CD8-positive, alpha-beta T cell (primary cell): ENCODE measurements at places on chromosomes 7 and 10.

GRCh38 chr7:99562832-99563231, 4.4 kb downstream of the ZNF655 start:
- DNase-seq: peak; percentile 19

- no peak for DNase-seq
These were observed 370.2 kb downstream of the PHF14 start for GRCh38 chr7:11343818-11344413.

DNA sequence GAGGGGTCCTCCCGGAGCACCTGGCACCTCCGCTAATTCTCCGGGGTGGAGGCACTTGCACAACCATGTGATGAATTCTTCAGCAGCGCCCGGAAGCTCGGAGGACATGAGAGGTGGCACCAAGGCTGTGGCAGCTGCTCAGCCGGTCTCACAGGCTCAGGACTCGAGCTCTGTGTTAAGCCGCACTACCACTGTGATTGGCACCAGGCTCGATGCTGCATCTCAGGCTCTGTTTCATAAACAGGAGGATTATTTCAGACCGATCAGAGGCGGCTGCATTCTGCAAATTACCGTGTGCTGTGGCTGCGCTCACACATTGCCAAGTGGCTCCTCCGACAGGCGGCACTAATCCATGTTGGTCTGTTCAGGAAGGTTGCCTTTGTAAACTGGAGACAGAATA, 495.2 kb downstream of the DNAJB6 start:
- no peak for DNase-seq

DNA sequence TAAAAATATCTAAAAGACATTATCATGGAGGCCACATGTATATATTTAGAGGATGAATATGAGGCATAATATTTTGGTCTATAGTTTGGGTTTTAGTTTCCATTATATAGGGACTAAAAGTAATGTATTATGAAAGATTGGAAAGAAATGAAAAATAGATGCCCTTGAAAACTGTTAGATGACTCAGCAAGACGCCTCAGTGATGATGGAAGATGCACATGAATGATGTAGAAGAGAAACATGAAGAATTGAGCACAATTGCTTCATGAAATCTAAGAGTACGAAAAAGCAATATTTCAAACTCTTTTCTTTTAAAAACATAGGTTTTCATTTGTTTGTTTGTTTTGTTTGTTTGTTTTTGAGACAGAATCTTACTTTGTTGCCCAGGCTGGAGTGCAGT, 89.8 kb downstream of the ARL4A start:
- DNase-seq: no peak

GRCh38 chr10:97263971-97264370, 28.5 kb downstream of the ARHGAP19 start:
- DNase-seq: no peak

DNA sequence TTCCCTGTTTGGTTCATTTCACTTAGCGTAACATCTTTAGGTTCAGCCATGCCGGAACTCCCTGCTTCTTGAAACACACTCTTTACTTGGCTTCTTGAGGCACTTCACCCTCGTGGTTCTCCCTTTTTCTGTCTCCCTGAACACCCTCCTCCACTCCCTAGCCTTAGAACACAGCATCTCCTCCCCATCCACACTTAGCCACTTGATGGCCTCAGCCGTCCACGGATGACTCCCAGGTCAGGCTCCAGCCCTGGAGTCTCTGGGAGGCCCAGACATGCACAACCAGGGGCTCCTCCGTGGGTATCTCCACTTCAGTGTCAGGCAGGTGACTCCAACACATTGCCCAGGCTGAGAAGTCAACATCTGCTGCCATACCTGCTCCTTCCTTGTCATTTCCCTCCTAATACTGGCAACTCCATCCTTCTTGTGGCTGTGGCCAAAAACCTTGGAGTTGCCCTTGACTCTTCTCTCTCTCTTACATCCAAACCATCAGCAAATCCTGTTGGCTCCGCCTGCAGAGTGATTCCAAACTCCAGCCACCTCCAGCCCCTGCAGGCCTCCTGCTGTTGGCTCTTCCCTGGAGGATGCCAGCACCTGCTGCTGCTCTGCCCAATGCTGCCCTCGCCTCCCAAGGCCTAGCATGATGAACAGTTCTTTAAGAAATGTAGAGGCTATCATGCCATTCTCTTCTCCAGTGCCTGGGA, 8.4 kb upstream of the INMT start:
- DNase-seq: no peak

- no peak for DNase-seq
These were observed 6.0 kb downstream of the WDR37 start for GRCh38 chr10:1061930-1062774.

- DNase-seq: no peak
These were observed 493.1 kb downstream of the REEP3 start for GRCh38 chr10:64014281-64014680.

GRCh38 chr10:111756217-111757061, 427.1 kb downstream of the GPAM start:
- DNase-seq: no peak

DNA sequence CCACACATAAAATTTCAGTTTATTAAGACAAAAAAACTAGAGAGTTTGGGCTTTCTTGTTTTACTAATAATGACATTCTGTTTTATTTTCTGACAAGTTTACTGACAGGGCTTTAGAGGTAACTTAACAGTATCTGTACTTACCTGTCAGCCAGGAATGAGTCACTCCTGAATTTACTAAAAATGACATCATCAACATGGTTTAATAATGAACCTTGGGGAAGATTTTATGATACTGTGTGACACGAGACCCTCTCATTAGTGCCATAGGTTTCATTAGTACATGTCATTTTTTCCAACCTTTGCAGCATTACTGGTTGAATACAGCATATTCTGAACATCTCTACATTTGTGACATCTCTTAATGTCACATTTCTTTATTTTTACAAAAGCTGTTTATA, 131.1 kb downstream of the KCND2 start:
- no peak for DNase-seq

GRCh38 chr10:77244286-77244685, 393.3 kb downstream of the KCNMA1 start:
- DNase-seq: no peak

DNA sequence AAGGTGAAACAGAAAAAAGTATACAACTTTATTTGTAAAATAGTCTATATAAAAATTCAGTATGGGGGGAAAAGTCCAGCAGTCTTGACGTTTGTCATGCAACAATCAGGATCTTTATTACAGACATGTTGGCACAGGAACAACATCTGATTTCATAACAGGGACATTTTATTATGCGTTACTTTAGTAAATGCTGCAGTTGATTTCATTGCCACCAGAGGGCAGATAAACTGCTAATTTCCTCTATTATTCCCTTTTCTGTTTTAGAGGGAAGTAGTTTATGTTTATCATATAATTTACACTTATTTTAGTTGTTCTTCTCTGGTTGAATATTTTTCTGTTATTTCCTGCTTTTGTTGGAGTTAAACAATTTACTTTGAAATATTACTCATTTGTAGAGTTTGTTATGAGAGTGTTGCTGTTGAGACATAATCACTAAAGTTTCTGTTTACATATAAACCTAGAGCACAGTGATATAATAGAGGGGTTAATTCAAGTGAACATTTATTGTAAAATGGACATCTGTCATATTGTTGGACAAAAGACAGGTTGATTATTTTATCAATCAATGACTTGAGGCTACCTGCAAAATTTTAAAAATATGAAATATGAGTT, 3.3 kb downstream of the PLXDC2 start:
- DNase-seq: peak; percentile 28

DNA sequence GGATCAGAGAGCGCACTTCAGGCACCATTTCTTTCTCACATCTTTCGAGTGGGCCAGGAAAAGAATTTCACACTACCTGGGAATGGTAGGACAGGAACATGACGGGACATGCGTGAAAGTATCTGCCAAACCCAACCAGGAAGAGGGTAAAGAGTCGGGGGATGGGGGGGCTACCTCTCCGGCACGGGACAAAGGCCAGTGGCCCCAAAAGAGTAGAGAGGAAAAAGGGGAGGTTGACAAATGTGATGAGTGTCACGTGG, 830 bp upstream of the BEND7 start:
- no peak for DNase-seq

DNA sequence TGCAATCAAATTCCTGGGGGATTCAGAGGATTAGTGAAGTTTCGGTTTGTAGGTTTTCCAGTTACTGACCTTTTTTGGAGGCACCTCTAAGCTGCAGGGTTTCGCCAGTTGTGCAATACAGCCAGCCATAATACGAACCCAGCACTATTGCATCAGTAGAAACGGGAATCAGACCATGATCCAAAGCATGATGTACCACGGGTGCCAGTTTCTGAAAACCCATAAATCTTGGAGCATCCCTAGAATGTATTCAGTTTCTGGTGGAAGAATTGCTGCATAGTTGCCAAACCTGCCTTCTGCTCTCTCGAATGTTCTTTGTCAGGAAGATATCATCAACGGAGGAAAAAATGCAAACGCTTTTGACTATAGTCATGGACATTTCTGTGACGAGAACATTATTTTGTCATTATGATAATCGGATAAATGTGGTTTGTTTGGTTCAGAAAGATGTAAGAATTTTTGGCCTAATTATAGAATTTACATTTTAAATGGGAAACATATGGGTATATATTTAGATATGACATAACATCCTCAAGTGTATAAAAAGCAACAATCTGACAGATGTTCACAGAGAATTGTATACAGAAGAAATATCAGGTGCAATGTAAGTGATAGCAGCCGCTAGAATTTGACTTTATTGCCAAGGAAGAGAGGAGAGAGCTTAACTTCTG, 186.2 kb upstream of the PRKCQ start:
- no peak for DNase-seq

- DNase-seq: no peak
These were observed 23.1 kb downstream of the KDM7A start for GRCh38 chr7:140153666-140154161.

DNA sequence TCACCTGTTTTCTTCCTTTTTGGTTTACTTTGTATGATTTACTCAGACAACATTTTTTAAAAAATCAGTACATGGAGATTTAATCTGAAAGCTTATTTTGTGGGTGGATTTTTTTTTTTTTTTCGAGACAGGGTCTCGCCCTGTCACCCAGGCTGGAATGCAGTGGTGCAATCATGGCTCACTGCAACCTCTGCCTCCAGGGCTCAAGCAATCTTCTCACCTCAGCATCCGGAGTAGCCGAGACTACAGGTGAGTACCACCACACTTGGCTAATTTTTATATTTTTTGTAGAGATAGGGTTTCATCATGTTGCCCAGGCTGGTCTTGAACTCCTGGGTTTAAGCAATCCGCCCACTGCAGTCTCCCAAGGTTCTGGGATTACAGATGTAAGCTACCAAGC, 2.5 kb downstream of the GSTO1 start:
- no peak for DNase-seq

DNA sequence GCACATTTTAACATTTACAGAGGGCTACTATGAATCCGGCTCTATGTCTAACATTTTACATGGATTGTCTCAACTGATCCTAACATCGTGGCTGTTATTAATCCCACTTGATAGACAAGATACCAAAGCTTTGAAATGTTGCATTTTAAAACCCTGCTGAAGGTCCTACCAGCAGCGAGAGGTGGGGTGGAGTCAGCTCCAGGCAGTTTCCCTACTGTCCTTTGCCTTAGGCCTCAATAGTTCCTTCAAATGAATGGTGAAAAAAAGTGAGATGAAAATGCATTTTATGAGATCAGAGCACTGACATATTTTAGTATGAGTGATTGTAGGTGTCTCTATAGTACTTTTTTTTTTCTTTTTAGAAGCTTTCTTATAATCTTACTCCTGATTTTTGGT, 26.6 kb downstream of the BAIAP2L1 start:
- no peak for DNase-seq

DNA sequence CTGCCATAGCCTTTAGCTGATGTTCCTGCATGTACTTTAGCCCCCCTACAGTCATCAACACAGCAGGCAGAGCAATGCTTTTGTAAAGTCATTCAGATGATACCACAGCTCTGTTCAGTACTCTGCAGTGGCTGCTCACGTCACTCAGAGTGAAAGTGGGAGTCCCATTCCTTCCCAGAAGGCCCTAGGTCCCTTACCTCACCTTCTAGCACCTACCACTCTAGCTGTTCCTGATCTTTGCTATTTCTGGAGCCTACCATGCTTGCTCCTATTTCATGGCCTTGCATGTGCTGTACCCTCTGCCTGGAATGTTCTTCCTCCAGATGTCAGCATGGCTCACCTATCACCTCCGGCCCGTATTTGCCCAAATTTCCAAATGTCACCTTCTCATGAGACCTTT, 94.4 kb upstream of the PRR15 start:
- DNase-seq: no peak

DNA sequence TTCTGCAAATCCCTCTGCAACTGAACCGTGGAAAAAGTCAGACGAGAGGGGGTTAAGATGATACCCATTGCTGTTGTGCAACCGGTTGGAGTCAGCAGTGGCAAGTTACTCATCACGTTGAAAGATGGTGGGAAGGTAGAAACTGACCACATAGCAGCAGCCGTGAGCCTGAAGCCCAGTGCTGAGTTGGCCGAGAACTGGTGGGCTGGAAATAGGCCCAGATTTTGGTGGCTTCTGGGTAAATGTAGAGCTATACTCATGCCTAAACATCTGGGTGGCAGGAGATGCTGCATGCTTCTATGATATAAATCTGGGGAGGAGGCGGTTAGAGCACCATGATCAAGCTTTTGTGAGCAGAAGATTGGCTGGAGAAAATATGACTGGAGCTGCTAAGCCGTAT, 78.6 kb downstream of the ARL5B start:
- no peak for DNase-seq

DNA sequence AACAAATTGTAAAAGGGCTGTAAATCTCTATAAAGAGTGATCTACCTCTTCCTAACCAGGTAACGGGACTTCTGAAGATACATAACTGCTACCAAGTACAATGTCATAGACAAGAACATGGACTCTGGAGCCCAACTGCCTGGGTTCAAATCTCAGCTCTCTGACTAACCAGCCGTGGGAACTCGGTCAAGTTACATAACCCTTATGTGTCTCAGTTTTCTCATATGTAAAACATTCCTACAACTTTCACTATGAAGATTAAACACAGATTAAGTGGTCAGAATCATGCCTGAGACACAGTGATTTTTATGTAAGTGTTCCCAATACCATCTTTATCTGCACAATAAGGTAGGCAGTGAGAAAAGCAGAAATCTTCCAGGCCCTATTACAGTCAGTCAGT, 52.6 kb downstream of the ITGB1 start:
- no peak for DNase-seq

- no peak for DNase-seq
These were observed 344.0 kb downstream of the ARL4A start for GRCh38 chr7:13031468-13031867.

GRCh38 chr7:89265631-89266030, 470.1 kb upstream of the TEX47 start:
- DNase-seq: no peak

DNA sequence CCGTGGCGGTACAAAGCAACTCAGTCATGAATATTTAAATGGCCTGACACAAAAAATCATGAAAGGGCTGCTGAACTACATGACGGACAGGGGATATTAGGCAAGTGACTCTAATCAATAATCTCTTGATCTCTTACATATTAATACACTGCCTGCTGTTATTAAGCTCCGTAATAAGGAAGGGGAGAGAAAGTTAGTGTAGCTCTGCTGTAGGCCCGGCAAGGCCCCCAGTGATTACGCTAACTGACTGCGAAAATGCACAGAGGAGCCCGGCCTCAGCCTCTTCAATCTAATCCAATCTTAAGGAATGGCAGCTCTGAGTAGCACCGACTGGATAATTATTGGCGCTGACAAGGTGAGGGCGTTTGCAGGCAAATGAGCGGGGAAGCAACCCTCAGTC, 583.5 kb upstream of the MKI67 start:
- DNase-seq: no peak

- no peak for DNase-seq
These were observed 990 bp downstream of the CALML3 start for GRCh38 chr10:5525561-5526341.
